Fibroblast of the aortic adventitia (primary cell): ENCODE measurements at places on chromosomes 4 and X.
A peak's percentile ranks its signal among the peaks of the same experiment; 100 is the strongest.

- peak; percentile 94 for DNase-seq
Measured at GRCh38 chr4:87540146-87541058, 11.2 kb upstream of the SPARCL1 start.

DNA sequence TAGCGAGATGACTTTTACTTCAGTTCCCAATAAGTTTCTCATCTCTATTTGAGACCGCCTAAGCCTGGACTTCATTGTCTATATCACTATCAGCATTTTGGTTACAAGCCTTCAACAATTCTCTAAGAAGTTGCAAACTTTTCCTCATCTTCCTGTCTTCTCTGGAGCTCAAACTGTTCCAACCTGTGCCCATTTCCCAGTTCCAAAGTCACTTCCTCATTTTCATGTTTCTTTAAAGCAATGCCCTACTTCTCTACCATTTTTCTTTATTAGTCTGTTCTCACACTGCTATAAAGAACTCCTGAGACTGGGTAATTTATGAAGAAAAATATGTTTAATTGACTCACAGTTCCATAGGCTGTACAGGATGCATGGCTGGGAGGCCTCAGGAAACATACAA is 251.9 kb downstream of the TECRL start:
- DNase-seq = no peak

- DNase-seq = no peak
Measured at GRCh38 chr4:187077744-187078401, 354.2 kb upstream of the FAT1 start.

- DNase-seq = no peak
Measured at GRCh38 chr4:139239127-139239772, 40.8 kb downstream of the MGARP start.

- DNase-seq = peak; percentile 8
Measured at GRCh38 chrX:7120878-7121219, 26.7 kb upstream of the STS start.

- no peak for DNase-seq
Measured at GRCh38 chr4:107885865-107886264, 45.5 kb upstream of the CYP2U1 start.

DNA sequence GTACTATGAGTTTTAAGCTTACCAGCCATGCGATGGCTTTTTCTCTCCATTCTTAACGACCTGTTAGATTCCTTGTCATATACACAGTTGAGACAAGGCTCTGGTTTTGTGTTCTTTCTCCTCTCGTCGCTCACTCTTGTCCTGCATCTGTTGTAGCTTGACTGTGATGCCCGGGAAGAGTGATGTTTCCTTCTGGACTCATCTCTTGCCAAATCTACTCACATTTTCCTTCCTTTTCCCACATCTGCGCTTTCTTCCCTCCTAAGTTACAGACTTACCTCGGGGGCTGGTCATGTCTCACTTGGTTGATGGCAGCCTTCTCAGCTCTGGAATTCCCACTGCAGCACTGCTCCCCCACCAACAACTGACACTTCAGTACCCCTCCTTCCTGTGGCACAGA is 4.8 kb upstream of the MAP7D3 start:
- no peak for DNase-seq

- no peak for DNase-seq
Measured at GRCh38 chr4:68719075-68719473, 48.6 kb upstream of the UGT2B15 start.

GRCh38 chr4:68929076-68929737 is 22.4 kb downstream of the UGT2A3 start:
- DNase-seq = no peak

DNA sequence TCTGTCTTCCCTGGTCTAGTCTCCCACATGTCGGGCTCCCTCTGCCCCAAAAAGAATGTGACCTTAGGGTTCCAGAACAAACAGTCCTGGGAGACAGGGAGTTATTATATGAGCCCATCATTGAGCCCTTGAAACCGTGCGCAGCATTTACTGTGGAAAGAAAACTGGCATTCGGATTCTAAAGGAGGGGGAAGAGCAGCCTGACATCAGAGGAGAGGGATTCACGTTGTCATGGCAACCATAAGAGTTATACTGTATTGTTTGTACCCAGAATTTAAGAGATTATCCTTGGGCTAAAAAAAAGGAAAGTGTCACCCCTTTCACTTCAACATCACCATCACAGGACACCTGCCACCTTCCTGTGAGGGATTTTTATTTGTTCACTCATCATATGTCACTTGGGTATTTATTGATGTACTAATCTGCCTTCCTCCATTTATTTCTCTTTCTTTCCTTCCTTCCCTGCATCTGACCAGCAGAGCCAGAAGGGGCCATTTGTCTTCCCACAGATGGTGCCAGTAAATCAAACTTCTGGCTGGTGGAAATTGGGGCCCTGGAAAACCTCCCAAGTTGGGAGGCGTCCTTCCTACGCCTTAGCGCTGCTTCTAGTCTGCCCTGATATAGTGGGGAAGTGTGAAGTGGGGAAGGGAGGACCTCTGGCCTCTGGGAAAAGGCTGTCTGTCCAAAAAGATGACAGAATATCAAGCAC is 64.9 kb upstream of the FRMPD3 start:
- no peak for DNase-seq

DNA sequence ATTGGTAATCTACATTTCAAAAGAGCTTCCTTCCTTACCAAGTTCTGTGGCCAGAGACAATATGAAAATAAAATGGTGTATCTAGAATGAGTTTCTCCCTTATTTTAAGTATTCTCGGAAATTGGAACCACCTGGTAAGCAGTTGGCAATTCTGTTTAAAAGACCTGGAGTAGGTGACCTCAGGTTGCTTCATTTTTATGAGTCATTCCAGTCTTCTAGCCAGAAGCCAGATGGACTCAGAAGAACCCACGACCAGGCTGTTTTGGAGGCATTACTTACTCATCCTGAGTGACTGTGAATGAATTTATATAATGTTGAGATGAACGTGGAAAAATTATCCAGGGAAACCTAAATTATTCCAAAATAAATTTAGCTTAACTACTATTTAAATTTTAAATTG is 9.1 kb downstream of the BMPR1B start:
- DNase-seq = peak; percentile 51

GRCh38 chr4:81498551-81499099 is 26.9 kb upstream of the RASGEF1B start:
- DNase-seq = no peak

DNA sequence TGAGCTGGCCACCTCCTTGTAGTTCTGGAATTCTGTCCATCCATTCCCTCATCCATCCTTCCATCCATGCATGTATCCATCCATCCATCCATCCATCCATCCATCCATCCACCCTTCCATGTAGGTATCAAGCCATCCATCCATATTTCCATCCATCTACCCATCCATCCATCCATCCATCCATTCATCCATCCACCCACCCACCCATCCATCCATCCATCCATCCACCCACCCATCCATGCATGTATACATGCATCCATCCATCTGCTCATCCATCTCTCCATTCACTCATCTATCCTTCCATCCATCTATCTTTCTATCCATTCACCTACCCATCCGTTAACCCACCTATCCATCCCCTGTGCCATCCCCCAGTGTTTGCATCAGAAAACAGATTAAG is 153.6 kb upstream of the STX18 start:
- DNase-seq = no peak

DNA sequence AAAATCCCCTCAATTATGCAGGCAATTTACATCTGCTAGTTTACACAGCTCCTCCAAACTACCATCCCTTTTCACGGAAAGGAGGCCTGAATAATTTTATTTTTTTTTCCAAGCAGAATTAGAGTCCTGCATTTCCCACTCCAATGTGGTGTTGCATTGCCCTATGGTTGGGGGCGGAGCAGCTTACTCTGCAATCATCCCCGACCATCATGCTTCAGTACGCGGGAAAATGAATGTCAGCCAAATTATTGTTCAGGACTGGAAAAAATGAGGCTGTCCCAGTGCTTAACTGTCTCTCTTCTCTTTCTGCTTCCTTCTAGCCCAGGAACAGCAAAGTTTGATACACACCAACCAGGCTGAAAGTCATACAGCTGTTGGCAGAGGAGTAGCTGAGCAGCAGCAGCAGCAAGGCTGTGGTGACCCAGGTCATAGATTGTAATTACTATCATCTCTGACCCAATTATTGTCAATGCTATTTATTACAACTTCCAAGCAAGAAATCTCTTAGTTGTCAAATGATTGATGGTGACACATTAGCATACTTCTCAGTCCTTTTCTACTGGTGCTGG is 28.3 kb downstream of the MMRN1 start:
- no peak for DNase-seq
